Natural killer cell treated with Interleukin-12 subunit alpha and Interleukin-12 subunit beta and Interleukin-15 and Interleukin-18, amount 100 ng/mL, for 72 hours (primary cell): ENCODE measurements at places on chromosomes 12 and 14. TPM values are rescaled to one million over a fixed set of nuclear protein-coding genes. Genes with fewer than 3 reads are reported as not detected.

- no peak for DNase-seq
These were observed 9.8 kb downstream of the CTDSP2 start for GRCh38 chr12:57836442-57837375.

GRCh38 chr14:96598332-96598928 lies 96.2 kb downstream of the PAPOLA start:
- no peak for DNase-seq

DNA sequence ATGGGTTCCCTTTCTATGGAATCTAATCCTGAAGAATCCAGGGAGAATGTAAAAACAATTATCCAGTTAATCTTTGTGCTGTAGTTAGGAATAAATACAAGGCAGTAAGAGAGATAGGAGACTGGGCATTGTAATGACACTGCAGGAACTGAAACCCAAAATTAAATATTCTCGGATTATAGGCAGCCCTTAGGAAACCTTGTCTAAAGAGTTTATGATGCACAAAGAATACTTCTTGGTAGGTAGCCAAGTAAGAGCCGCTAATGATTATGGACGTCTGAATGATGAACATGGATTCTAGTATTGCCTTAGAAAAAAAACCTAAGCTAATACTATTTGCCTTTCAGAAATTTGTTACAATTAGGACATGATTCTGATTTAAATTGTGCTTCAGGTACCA lies 165.4 kb upstream of the LRIG3 start:
- DNase-seq = no peak

DNA sequence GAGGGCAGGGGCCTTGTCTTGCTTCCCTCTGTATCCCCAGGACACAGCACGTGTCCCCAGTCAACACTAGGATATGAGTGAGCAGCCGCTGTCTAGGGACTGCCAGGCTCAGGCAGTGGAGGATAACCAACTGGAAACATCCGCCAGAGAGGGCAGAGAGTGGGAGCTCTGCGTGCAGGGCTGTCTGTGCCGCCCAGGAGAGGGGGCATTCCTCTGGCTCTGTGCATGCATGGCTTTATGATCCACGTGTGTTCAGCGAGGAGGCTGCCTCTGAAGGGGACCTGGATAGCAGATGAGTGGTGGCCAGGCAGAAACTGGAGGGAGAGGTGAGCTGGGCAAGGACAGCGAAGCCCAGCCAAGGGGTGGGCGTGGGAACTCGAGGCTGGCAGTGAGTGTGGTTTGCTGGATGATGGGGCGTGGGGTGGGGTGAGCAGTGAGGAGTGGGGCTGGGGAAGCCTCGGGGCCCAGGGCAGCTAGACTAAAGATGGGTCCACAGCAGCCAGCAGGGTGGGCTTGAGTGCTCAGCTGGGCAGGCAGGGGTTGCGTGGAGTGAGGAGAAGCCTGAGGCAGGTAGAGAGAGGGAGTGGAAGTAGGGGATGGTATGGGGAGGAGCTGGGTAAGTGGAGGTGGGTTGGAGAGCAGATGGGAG lies 72.9 kb downstream of the PRIMA1 start:
- DNase-seq = no peak

GRCh38 chr12:57766464-57767304 lies at the start of gene CYP27B1:
TSS of gene CYP27B1 (minus strand) at chr12:57767078. CDS start at chr12:57767041, 37 bp downstream.
- DNase-seq = no peak

GRCh38 chr12:18502422-18502968 lies 235.3 kb downstream of the PLCZ1 start:
- DNase-seq = no peak

DNA sequence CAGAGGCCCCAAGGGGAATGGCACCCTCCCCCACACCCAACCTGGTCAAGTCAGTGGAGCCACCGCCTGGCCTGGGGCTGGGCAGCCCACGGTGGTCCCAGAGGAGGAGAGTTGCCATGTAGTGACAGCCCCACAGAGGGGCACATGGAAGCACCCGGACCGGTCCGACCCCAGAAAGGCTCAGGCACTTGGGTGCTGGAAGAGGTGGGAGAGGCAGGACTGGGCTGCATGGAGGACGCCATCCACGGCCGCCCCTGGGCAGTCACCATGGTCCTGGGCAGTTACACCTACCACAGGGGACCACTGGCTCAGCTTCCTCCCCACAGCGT lies 37.9 kb upstream of the TMEM179 start:
- DNase-seq = no peak

- no peak for DNase-seq
These were observed 57.9 kb downstream of the SLC17A8 start for GRCh38 chr12:100414739-100415138.

- DNase-seq = no peak
These were observed 211.8 kb downstream of the MSRB3 start for GRCh38 chr12:65490250-65490649.

The KCNH3 gene
- total RNA-seq = 0.50 TPM

The MARS1 gene
- 446 TPM for total RNA-seq

The ASB2 gene
- total RNA-seq = 55.1 TPM

The RFC5 gene
- total RNA-seq = 34.8 TPM

The RASSF8 gene
- total RNA-seq = 3.5 TPM

The PIWIL1 gene
- total RNA-seq = not detected

The SERPINA3 gene
- total RNA-seq = not detected

The ERP27 gene
- total RNA-seq = 3.2 TPM

The GUCY2C gene
- total RNA-seq = not detected
